ENCODE measurements at places on chromosomes 6 and 20.

GRCh38 chr6:161446949-161447348 is 173.1 kb upstream of the AGPAT4 start:
- DNase-seq = no peak

DNA sequence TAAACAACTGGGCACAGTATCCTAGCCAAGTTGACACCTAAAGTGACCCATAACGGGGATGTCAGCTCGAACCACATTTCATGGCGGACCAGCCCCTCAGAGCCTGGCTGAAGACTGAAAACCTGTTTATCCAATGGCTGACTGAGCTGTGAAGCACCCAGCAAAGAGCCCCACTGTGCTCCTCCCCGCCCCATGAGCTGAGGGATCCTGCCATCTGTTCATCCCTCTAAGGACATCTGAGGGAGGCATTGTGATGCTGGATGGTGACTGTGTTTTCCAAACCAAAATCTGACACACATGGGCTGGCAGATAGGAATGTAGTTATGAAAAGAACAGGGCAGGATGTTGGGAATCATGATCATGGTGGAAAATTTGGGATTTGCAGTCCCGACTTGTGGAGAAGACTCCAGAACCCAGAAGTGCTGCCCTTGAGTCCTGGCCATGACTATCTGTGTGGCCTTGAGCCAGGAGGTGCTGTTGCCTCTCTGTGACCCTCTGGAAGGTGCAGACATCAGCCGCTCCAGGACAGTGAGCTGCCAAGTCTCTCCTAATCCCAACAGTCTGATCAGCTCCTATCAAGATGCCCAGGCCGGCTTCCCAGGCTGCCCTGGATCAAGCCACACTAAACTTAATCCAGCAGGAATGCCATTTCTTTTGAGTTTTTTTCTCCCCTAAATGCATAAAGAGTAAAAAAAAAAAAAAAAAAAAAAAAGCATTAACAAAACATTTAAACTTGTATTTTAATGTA is 5.7 kb downstream of the EDN3 start:
- no peak for DNase-seq

GRCh38 chr6:10373642-10374359 is 41.1 kb downstream of the TFAP2A start:
- no peak for DNase-seq

- DNase-seq = no peak
These were observed 17.8 kb downstream of the LRP11 start for GRCh38 chr6:149846321-149846720.

DNA sequence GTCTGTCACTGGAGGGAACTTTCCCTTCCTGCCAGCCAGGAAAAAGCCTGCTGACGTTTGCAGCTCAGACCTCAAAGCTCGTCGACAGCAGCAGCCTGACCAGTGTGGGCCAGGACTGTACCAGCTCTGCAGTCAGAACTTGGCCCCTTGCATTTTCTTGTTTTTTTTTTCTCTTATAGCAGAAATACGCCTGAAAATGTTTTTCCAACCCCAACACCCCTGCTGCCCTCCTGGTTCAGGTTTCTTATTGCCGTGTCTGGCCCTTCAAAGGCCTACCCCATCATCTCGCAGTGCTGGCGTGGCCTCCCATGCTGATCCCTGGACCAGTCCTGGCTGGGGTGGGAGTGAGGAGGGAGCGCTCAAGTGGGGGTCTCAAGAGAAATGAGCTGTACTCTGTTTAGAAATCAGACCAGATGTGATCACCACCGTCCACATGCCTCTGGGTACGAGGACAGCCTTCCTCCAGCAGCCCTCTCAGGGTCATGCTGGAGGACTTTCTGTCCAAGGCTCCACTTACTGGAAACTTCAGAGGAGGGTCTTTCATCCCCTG is 169.0 kb downstream of the FOXC1 start:
- no peak for DNase-seq

- no peak for DNase-seq
These were observed 8.7 kb upstream of the RWDD1 start for GRCh38 chr6:116562614-116563013.

GRCh38 chr6:129607581-129608186 is 102.3 kb downstream of the ARHGAP18 start:
- no peak for DNase-seq

DNA sequence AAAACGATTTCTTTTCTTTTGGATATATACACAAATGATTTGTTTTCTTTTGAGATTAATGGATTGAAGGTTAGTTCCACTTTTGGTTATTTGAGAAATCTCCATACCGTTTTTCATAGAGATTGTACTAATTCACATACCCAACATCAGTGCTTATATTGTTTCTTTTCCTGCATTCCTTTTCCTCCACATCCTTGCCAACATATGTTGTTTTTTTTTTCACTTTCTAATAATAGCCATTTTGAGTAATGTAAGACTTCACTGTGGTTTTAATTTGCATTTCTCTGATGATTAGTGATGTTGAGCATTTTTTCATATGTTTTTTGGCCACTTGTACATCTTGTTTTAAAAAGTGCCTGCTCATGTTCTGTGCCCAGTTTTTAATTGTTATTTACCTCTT is 846.4 kb upstream of the EYS start:
- no peak for DNase-seq

DNA sequence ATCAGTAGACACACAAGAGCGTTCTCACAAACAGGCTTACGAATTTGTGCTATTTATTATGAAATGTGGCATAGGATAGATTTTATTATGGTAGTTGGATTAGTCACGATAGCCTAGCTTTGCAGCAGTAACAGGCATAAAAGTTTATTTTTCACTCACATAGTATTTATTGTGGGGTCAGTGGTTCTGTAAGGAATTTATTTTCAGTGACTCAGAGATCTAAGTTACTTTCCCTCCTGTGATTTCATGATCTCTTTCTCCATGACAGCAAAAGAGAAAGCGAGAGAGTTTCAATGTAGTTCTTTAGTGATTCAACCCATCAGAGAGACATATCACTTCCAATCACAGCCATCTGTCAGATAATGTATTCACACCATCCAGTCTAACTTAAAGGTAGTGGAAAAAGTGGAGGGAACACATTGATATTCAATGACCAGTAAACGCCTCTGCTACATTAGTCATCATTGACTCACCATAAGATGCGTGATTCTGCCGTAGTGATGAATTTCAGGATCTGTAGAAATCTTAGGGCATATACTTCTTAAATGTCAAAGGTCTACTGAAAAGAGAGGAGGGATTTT is 605.5 kb downstream of the HDGFL1 start:
- no peak for DNase-seq

- no peak for DNase-seq
These were observed 129.6 kb downstream of the CD24 start for GRCh38 chr6:106844930-106845329.

GRCh38 chr6:166543603-166544295 is 42.7 kb downstream of the RAMACL start:
- DNase-seq = no peak

DNA sequence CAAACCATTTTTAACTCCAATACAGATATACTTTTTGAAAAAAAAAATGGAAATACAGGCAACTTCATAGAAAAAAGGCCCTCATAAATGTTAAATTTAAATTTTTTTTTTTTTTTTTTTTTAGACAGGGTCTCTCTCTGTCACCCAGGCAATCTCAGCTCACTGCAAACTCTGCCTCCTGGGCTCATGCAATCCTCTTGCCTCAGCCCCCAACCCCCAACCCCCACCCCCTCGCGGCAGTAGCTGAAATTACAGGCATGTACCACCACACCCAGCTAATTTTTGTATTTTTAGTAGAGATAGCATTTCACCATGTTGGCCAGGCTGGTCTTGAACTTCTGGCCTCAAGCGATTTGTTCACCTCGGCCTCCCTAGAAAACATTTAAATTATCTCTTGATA is 12.8 kb upstream of the ULBP3 start:
- DNase-seq = no peak

DNA sequence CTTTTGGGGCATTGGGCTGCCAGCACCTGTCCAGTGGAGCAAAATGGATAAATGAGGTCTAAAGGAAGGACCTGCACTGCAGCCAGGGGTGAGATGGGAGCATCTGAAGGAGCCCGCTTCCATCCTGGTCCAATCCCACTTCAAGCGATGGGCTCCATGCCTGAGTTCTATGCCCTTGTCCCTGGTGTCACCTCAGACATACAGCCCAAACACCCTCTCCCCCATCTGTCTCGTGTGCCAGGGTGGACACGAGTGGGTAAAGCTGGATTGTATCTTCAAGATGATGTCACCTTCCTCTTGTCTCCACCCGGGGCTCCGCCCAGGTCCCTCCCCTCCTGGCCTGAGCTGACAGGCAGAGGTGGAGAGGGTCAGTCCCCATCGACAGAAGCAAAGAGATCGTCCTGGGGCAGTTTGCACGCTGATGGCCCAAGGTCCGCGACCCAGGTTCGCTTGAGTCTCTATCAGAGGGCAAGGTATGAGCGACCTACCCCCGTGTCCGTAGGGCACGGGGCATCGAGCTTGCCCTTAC is 544 bp downstream of the SMIM29 start:
- peak; percentile 67 for DNase-seq

- no peak for DNase-seq
These were observed 140.7 kb downstream of the ZDHHC14 start for GRCh38 chr6:157521362-157522335.

DNA sequence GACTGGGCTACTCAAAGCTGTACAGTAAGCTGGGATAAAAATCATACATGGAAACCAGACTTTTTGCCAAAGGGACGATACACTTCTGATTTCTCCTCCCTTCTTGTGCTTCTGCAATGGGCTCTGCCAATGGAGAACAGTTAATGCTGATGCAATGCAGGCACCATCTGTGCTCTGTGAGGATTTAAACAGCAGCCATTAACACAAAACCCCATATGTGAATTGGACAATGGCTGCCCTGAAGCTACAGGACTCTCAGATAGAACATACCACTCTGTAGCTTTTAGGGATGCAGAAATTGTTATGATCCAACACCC is 71.9 kb downstream of the GJA10 start:
- peak; percentile 14 for DNase-seq

GRCh38 chr6:76840041-76840745 is 623.1 kb downstream of the HTR1B start:
- no peak for DNase-seq

- DNase-seq = peak; percentile 21
These were observed 21.6 kb upstream of the FBXO30 start for GRCh38 chr6:145836170-145836569.

GRCh38 chr6:77416839-77417238 is 46.5 kb downstream of the HTR1B start:
- no peak for DNase-seq

DNA sequence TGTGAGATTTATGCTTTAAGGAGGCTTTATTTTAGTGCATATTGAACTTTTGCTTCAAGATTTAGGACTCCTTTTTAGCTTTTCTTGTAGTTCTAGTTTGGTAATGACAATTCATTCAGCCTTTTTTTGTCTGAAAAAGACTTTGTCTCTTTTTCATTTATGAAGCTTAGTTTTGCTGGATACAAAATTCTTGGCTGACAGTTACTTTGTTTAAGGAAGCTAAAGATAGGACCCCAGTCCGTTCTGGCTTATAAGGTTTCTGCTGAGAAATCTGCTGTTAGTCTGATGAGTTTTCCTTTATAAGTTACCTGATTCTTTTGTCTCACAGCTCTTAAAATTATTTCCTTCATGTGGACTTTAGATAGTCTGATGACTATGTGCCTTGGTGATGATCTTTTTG is 142.8 kb upstream of the B3GAT2 start:
- no peak for DNase-seq

- peak; percentile 71 for DNase-seq
These were observed 40.5 kb downstream of the HLA-F start for GRCh38 chr6:29763491-29764289.

GRCh38 chr6:52506476-52506875 is 70.4 kb downstream of the TRAM2 start:
- no peak for DNase-seq

DNA sequence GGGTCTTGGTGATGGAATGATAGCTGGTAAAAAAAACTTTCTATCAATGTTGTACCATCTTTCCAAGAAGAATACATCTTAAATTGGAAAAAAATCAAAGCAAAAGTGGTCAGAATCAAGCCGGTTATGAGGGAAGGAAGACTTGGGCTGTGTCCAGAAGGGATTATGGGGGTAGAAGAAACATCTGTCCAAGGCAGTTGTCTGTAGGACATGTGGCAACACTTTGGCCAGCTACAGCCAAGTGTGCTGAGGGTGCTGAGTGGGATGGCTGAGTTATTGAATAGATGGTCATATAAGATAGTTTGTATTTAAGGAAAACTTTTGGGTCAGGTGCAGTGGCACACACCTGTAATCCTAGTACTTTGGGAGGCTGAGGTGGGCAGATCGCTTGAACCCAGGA is 38.4 kb downstream of the INSM1 start:
- no peak for DNase-seq

- DNase-seq = no peak
These were observed 230.0 kb upstream of the BTBD3 start for GRCh38 chr20:11687546-11688292.

GRCh38 chr6:72132427-72132826 is 246.1 kb downstream of the RIMS1 start:
- no peak for DNase-seq

- DNase-seq = no peak
These were observed 117.6 kb downstream of the DST start for GRCh38 chr6:56524891-56525703.

- DNase-seq = no peak
These were observed 162.5 kb downstream of the WDR27 start for GRCh38 chr6:169539176-169539897.

DNA sequence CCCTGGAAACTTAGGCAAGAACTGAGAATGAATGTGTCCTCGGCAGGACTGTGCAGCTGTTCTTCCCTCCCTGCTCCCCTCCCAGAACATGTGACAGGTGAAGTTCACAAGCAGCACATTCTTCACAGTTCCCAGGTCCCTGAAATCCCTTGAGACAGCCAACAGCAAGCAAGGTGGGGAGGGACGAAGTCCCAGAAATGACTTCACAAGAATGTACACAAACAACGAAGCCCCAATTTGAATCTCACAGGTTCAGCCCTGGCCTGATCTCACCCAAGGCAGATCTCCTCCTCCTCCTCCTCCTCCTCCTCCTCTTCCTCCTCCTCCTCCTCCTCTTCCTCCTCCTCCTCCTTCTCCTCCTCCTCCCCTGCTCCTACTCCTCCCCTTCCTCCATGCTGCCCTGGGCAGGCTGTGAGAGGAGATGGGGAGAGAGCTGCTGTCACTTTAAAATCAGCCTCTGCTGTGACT is 32.4 kb downstream of the WRNIP1 start:
- no peak for DNase-seq

DNA sequence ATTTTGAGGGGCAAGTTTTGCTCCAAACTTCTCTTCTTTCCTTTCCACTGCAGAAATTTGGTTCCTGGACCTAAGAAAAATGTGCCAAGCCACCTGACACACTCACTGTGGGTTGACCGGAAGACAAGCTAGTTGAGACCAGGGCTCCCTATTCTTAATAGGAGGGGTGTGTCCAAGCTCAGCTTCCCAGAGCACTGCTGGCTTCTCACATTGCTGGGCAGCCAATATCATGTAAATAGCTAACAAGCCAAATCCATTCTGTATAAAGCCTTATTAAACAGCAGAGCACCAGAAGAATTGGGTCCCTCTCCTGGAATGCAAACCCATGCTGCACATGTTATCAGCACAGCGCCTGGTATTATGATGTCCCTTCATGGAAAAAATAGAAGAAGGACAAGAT is 17.0 kb upstream of the SAMD3 start:
- DNase-seq = no peak
